Ureter (tissue), 1 donor: ENCODE measurements at places on chromosomes 7 and 10. TPM values are rescaled to one million over a fixed set of nuclear protein-coding genes. Genes with fewer than 3 reads are reported as not detected.

GRCh38 chr10:61283066-61283465 is 170.1 kb downstream of the TMEM26 start:
- DNase-seq, result no peak

DNA sequence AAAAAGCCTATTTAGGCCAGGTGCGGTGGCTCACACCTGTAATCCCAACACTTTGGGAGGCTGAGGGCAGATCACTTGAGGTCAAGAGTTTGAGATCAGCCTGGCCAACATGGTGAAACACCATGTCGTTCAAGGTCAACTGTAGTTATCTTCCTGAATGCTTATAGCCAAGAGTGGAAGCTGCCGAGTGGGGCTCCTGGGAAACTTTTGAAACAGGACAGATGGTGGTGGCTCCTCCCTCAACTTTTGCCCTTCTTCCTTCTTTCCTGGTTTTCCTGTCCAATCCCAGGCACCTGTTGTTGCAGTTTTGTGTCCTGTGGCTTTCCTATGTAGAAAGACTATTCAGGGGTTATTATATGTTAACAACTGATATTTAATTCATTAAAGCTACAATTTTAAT is 8.7 kb upstream of the PPIA start:
- DNase-seq, result no peak

STAMBPL1 gene
- 13.2 TPM for total RNA-seq

- no peak for DNase-seq
Observed at GRCh38 chr7:22229148-22229547, 127.8 kb downstream of the RAPGEF5 start.

DNA sequence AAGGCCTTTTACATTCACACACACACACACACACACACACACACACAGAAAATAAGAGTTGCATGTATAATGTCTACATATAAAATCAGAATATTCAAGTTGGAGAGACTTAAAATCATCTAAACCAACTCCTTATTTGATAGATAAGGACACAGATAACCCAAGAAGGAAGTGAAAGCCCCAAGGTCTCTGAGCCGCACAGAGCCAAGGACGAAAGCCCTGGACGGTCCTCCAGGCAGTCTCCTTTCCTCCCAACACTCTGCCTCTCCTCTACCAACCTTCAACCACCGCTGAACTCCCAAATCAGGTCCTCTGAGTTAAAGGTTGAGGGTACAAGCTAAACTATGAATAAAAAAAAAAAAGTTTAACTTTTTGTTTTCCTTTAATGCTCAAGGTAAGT is 28.2 kb downstream of the UBE2H start:
- DNase-seq, result no peak

GRCh38 chr7:125326666-125327255 is 397.1 kb upstream of the POT1 start:
- no peak for DNase-seq

LRRTM3 gene
- total RNA-seq, result 0.13 TPM

SFRP4 gene
- 1.9 TPM for total RNA-seq

DNA sequence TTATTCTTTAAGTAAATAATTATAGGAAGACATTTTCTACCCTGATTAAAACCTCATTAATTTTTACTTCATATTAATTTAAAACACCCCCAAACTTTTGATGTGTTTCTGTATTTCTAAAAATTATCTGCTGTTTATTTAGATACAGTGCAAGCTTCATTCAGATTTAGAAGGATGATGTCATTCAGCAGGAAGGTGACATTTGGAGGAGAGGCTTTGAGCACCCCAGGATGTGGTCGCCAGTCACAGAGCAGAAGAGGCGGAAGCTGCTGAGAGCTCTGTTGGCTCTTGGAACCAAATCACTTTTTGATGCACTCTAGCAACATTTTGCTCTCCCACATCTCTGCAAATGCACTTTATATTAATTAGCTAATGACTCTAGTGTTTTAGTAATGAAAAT is 233.9 kb upstream of the CACNA2D1 start:
- DNase-seq, result no peak

ARMC10 gene
- total RNA-seq, result 58.0 TPM

GRCh38 chr10:15146366-15146765 is 22.1 kb downstream of the NMT2 start:
- no peak for DNase-seq

DNA sequence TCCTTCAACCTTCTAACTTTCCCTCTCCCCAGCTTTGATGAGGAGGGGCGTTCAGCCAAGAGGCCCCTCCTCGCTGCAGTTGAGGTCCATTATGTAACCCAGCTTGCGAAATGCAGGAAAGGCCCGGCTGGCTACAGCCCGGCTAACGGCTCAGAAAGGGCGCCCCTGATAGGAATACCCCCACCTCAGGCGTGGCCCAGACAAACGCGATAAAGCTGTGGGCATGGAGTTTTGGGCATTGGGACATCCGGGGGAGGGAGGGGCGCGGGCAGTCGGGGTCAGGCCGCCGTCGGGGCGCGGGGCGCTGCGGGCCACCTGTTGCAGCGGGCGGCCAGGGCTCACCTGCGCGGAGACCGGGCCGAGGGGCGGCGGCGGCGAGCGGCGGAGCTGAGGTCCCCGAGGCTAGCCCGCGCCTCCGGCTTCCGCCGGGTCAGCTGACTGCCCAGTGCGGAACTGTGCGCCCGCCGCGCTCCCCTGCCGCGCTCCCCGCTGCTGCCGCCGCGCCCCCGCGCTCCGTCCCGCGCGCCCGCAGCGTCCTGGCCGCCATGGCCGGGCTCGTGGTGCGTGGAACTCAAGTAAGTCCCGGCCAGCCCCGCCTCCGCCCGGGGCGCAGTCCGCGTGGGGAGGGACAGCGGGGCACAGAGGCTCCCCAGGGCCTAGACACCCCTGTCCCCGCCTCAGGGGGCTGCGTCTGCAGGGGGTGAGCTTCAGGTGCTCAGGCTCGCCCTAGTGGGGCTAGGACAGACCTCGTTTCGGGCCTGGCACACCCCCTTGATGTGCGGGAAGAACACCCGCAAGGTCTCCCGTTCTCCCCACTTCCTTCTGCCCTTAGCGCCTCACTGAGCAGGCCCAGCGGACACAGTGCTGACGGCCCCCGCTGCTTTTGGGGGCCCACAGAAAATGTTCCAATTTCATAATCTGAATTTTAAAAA is at the start of gene LRMDA:
LRMDA (plus strand) TSS at position 445 of the 932 bp plus-strand sequence.
- peak; percentile 50 for DNase-seq

- DNase-seq, result no peak
Observed at GRCh38 chr7:36207451-36208291, 54.6 kb downstream of the EEPD1 start.

DNA sequence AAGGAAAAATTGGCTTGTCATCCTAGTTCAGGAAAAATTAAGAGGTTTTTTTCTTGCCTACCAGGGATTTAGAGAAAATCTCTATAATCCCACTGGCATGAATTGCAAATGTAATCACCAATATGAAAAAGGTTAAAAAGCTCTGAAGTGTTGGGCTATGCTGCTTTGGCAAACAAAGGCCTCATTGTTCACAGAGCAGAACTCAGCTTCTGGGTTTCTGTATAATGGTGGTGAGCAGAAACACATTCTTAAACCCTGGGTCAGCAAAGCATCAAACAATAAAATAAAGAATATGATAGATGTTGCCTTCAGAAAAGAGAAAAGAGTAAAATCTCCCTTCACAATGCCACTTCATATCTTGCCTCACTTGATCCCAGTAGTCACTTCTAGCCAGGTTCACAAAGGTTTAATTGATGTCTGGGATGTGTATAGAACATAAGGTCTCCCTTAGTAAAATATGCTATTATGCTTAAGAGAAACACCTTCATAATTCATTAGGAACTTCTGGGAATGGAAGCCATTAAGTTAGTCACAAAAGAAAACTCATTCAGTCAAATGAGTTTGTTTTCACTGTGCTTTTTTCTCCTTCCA is 1255.5 kb upstream of the PHF14 start:
- no peak for DNase-seq

ACTL6B gene
- total RNA-seq, result not detected

DNA sequence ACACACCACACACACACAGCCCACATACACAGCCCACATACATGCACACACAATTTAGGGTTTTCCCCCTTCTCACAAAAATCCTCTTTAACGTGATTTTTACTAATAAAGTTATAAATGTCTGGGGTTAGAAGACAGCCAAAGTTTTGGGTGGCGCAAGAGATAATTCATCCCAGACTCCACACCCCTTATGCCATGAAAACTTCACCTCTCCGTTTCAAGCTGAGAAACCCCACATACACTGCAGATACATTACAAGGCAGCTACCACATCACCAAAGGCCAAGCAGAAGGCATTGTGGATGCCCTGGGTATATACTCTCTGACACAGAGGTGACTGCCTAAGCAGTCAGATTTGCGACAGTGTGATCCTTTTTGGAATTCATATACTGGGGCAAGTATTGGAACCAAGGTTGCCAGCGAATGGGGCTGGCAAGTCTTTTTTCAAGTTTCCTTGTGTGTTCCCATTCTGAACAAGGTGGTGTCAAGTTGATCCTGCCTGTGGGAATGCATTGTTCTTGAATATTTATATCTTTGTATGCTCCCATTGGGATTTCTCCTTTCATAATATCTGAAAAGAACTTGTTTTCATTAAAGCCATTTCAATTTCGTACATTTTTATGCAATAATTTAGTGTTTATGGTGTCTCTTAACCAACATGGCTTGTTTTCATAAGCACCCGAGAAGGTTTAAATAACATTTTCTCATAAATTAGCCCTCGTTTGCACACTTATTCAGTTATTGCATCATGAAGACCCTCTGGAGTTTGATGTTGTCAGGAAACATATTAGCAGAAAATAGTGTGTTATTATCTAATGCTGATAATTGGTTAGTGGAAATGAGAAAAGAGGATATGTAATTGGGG is 130.2 kb downstream of the TCF7L2 start:
- DNase-seq, result no peak

GRCh38 chr7:143063741-143064140 is 11.6 kb downstream of the OR6V1 start:
- DNase-seq, result no peak

- no peak for DNase-seq
Observed at GRCh38 chr7:21429021-21429420, 1.1 kb downstream of the SP4 start.

DNA sequence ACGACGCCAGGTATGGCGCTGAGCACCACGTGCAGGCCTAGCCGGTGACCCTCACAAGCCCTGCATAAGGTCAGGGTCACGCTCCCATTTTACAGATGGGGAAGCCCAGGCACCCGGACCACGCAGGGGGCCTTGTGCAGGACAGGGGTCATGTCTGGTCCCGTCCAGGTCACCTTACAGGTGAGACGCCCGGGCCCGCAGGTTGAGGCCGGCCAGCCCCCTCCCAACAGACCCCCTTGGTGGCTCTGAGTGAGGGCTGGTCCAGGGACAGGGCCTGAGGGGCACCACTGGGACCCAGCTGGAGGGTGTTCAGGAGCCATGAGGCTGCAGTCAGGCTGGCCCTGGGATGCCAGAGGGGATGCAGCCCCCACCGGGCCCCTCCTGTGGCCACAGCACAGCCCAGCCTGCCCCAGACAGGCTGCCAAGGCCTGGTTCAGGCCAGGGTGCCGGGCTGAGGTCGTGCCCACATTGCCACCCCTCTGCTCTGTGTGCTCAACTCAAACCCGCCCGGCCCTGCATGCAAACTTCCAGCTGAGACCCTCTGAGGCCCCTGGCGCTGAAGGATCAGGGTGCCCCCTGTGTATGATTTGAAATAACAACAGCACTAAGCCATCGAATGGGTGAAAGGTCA is 69.0 kb downstream of the PWWP2B start:
- DNase-seq, result no peak

- DNase-seq, result no peak
Observed at GRCh38 chr10:46227936-46228562, 58.7 kb upstream of the ANTXRL start.

DNA sequence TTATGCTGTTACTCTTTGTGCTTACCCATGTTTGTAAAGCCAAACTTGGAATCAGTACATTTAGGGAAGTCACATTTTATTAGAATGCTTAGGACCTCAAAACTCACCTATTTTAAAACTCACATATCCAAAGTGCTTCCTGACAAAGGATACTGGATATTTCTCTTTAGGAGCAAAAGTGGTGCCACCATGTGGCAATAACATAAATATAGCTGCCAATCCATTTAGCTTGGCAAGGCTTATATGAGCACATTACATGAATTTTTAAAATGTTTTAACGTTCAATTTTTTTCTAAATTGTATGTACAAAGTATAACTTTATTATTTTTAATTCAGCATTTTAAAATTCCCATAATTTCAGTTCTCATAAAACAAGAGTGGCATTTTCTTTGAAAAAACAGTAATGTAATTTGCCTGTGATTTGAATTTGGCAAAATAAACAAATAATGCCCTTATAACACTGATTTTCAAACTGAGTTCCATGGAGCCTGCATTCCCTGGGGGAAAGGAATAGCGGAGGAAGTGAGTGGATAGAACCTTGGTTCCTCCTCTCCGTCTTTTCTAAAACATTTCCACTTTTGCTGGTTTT is 75.4 kb downstream of the HDAC9 start:
- no peak for DNase-seq

ZNF92 gene
- 11.3 TPM for total RNA-seq

PLXDC2 gene
- 48.7 TPM for total RNA-seq
